Fibroblast of upper back skin (primary cell): ENCODE measurements at places on chromosomes 2 and 18.

DNA sequence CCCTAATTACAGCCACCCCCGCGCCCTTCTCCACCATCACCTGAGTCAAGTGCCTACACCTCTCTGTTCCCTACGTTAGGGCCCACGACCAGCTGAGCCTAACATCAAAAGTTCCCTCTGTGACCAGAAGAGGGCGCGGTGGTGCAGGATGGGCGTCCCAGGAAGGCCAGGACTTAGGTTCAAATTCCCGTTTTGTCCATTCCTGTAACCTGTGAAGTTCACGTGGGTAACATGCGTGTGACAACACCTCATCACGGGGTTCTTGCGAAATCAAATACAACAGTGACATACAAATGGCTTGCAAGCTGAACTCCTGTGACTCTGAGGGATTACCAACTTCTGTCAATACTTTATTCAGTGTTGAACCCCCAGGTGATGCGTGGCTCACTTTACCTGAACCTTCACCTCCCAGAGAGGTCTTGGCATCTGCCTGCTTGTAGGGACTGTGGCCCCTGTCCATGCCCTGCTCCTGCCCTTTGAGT lies 207.9 kb downstream of the ARL4C start:
- DNase-seq = peak; percentile 43

- DNase-seq = no peak
Observed at GRCh38 chr2:187435078-187435477, 13.0 kb downstream of the CALCRL start.

DNA sequence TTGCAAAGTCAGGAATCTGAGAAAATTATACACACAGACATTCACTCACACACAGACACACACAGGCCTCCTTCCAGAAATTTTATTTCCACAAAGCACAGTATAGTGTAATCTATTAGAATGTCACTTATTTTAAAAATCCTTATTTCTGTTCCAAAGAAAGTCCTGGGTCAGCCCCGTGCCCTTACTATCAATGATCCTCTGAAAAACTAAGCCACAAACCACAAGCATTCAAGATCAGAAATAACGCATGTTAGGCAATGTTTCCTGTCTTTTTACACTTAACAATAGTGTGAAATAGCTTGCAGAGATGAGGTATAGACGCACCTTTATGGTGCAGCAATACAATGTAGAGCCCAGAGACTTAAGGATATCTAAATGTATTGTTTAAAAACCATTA lies 25.8 kb downstream of the TBC1D8 start:
- DNase-seq = peak; percentile 26

- DNase-seq = no peak
Observed at GRCh38 chr2:142942690-142943089, 65.2 kb downstream of the KYNU start.

GRCh38 chr2:220913384-220913783 lies 658.7 kb downstream of the EPHA4 start:
- no peak for DNase-seq

DNA sequence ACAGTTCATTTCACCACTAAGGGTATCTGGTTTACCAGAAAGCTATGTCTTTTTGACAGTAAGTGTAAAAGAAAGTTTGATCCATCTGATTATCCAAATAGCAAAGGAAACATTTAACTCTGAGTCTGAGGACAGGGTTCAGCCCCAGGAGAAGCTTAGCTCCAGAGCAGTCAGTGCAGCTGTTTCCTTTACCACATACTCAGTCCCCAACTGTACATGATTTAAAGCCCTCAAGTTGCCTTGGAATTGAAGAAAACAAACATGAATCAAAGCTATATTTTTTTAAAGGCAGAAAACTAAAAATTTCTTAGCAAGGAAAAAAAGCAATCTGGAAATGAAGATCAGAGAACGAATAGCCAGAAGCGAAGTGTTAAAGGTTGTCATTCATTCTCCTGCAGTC lies 746.0 kb downstream of the METTL4 start:
- no peak for DNase-seq

DNA sequence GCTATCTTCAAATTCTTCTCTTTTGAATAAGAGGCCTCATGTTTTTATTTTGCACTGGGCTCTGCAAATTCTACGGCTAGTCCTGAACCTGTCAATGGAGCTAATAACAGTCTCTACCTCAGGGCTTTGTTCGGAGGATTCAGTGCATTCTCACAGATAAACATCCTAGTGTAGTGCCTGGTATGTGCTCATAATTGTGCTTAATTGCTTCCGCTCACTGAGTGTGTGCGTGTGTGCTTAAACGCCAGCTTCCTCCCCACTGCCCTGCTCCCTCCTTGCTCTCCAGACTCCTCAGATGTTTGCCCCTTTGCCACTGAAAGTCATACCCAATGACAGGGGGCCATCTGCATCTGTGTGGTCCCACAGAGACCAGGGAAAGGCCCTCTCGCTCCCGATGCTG lies 6.7 kb downstream of the GYPC start:
- DNase-seq = no peak

DNA sequence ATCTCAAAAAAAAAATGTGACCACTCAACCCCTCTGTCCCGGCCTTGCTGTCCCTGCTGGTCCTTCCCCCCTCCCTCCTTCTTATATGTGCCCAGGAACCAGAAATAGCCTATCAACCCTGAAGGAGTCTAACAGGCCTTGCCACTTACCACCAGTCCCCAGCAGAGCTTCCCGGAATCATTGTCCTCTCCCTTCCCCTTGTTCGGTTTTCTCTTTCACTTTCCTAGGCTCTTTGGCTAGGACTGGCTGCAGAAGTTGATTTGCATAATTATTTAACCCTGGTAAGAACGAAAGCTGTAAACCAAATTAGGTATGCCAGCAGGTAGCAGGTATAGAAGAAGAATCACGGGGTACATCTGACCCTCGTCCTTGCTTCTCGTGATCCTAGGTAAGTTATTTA lies 72.6 kb upstream of the ZNF532 start:
- DNase-seq = no peak

- DNase-seq = peak; percentile 34
Observed at GRCh38 chr18:22439447-22439846, 21.7 kb upstream of the CTAGE1 start.

- peak; percentile 57 for DNase-seq
Observed at GRCh38 chr2:236993286-236993685, 92.4 kb upstream of the COPS8 start.

DNA sequence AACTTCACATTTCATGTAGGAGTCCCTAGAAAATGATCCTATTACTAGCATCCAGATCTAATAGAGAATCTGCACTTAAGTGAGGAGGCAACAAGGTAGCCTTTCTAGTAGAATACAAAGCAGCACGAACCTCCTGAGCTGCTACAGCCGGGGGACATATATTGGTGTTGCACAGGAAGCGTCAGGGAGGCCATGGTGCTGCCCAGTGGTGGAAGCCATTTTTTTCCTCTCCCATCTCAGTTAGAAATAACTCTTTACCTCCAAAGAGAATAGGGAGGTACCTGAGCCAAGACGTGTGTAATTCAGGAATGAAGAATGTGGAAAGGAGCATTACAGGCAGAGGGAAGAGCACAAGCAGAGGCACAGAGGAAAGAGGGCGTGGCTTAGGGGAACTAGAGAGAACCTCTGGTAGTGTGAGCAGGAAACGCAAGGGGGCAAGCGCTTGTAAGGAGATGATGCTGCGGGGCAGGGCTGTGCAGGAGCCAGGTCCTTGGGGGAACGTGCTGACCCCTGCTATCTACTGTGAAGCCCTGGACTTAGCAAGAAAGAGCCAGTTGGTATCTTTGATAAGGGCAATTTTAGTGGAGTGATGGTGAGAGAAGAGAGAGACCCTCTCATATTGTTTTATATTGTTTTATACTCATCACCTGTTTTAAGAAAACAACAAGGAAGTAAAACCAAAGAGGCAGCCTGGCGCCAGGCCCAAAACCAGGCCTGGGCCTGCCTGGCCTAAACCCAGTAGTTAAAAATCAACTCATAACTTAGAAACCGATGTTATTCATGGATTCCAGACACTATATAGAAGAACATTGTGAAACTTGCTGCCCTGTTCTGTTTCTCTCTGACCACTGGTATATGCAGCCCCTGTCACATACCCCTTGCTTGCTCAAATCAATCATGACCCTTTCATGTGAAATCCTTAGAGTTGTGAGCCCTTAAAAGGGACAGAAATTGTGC lies 50.0 kb upstream of the TTC39C start:
- no peak for DNase-seq

- DNase-seq = peak; percentile 49
Observed at GRCh38 chr2:206164261-206164862, 4.7 kb downstream of the EEF1B2 start.

DNA sequence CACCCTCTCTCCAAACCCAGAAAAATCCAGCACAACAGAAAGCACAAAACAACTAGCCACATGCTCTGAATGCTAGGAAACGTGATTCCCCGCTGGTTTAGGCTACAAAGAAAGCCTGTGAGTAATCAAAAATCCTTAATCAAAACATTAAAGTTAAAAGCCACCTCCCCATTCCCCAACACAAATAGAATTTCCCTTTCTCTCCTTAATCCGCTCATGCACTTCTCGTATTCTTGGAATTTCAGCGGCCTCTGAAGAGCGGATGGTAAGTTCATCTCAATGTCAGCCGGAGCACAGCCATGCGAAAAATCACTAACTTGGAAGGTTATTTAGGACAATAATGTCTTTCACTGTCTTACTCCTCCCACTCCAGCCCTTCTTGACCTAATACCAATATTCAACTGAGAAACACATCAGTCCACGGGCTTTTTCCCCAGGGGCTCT lies 126.7 kb downstream of the OSBPL1A start:
- DNase-seq = peak; percentile 21

DNA sequence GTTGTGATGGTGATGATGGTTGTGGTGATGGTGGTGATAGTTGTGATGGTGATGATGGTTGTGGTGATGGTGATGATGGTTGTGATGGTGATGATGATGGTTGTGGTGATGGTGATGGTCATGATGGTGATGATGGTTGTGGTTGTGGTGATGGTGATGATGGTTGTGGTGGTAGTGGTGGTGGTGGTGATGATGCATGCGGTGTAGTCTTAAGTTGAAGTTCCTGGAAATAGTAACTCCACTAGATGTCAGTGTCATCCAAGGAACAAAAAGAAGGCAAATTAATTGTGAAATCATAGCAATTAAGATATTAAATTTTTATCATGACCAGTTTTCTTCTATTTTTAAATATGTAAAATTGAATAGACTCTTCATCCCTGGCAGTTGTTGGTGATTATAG lies 309.2 kb downstream of the AGAP1 start:
- DNase-seq = peak; percentile 11

- DNase-seq = no peak
Observed at GRCh38 chr2:118945881-118946280, 3.9 kb downstream of the MARCO start.

DNA sequence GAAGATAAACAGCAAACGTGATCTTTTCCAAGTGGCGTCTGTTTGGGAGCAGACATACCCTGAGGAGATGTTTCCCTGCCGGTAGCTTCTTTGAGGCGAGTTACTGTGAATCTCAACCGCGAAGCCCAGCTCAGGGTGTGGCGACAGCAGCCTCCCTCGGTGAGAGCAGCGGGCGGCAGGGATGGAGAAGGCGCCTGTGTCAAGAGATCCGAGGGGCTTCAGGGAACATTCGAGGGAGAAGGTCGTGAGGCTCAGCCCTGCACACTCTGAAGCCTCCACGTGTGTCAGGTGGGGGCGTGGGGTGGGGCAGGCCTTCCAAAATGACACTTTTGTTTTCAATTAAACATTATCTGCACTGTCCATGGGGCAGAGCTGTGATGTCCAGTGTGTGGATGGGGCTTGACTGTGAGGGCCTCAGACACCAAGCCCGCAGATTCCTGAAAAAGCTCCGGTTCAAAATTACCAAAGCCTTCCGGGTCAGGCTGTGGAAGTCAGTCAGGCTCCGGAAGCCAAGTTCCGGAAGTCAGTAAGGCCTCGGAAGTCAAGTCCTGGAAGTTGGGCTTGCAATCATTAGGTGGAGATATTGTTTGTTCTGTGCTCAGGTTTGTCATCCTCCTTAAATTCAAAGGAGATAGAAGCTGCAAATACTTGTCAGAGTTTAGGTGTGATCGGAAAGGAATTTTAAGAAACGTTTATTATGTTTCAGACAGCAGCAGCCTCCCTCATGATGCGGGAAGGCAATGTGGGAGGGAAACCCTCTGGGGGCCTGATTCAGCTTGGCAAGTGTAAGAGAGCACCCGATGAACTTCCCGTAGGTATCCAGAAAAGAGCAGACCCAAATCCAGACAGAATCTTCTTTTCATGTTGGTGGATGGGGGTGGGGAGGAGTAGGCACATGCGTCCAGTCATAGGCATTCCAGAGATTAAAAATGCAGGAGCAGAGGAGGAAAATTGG lies 20.7 kb downstream of the SMIM21 start:
- DNase-seq = peak; percentile 68

DNA sequence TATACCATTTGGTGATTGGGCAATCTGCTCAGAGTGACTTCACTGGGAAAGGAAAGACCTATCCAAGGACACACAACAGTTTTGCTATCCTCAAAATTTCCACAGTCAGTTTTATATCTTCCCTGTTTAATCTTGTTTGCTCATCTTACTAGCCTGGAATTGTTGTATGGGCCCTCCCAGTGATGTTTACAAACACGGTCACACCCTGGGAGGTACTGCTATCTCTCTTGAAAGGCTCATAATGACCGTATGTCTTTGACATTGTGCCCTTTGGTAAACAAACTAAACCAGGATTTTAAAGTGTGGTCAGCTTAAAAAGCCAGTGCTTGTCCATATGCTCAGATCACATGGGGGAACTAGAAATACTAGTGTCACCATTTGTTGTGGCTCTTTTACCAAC lies 277.0 kb downstream of the CDH2 start:
- DNase-seq = no peak

GRCh38 chr2:180646756-180647155 lies 333.6 kb upstream of the UBE2E3 start:
- DNase-seq = no peak

DNA sequence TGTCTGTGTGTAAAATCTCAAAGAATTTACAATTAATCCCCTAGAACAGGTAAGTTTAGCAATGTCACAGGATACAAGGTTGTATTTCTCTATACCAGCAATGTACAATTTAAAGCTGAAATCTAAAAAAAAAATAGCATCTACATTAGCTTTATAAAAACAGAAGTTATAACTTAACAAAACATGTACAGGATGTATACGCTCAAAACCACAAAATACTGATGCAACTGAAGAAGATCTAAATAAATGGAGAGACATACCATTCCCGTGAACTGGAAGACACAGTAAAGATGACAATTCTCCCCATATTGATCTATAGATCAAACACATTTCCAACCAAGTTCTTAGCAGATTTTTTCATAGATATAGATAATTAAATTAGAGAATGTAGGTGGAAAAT lies 17.5 kb upstream of the RANBP2 start:
- DNase-seq = no peak

- no peak for DNase-seq
Observed at GRCh38 chr18:36600548-36600947, 228.3 kb downstream of the TPGS2 start.
